ENCODE measurements at places on chromosomes 3 and 15. TPM values are rescaled to one million over a fixed set of nuclear protein-coding genes. Genes with fewer than 3 reads are reported as not detected.

- H3K4me3 ChIP-seq, result no peak overlapping the region
- H3K36me3 ChIP-seq, result peaks cover 8% of the 10 kb centered on the region
- H3K4me1 ChIP-seq, result peaks cover 62% of the 10 kb centered on the region
- no peaks in the 10 kb centered on the region for H3K27me3 ChIP-seq
- H3K27ac ChIP-seq, result no peak overlapping the region
These were observed 35.9 kb downstream of the ITPR1 start for GRCh38 chr3:4528819-4529600.

- DNase-seq, result no peak
- H3K4me1 ChIP-seq, result no peaks in the 10 kb centered on the region
- no peak overlapping the region for H3K27ac ChIP-seq
- H3K4me3 ChIP-seq, result no peak overlapping the region
- H3K36me3 ChIP-seq, result no peaks in the 10 kb centered on the region
These were observed 93.6 kb upstream of the ATP2B2 start for GRCh38 chr3:10599017-10599416.

DNA sequence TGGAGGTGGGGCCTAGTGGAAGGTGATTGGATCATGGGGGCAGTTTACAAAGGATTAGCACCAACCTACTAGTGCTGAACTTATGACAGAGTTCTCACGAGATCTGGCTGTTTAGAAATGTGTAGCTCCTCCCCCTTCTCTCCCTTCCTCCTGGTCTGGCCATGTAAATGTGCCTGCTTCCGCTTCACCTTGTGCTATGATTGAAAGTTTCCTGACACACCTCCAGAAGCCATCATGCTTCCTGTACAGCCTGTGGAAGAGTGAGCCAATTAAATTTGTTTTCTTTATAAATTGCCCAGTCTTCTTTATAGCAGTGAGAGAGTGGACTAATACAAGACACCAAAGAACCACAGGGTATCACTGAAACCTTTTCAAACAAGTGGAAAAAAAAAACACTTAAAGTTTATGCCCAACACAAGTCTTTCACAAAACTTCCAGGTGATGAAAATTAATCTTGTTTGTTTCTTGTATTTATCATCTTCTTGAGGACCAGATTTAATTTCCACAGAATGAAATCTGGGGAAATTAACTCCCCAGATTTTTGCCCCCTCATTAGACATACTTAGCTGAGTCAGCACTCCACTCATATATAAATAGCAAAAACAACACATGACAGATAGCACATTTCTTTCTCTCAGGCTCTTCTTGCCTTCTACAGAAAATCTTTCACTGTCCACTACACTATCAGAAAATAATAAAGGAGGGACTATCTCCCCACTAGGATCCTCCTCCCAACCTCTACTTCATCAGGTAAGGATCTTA, 847.2 kb downstream of the TUSC7 start:
- no peaks in the 10 kb centered on the region for H3K27me3 ChIP-seq
- H3K4me1 ChIP-seq, result no peaks in the 10 kb centered on the region
- DNase-seq, result no peak
- H3K36me3 ChIP-seq, result peaks cover 4% of the 10 kb centered on the region
- H3K27ac ChIP-seq, result no peak overlapping the region
- H3K4me3 ChIP-seq, result no peak overlapping the region

GRCh38 chr3:31065765-31066164, 171.3 kb upstream of the GADL1 start:
- peaks cover under 1% of the 10 kb centered on the region for H3K36me3 ChIP-seq
- no peak overlapping the region for H3K27ac ChIP-seq
- no peaks in the 10 kb centered on the region for H3K27me3 ChIP-seq
- H3K4me3 ChIP-seq, result no peak overlapping the region
- DNase-seq, result no peak

DNA sequence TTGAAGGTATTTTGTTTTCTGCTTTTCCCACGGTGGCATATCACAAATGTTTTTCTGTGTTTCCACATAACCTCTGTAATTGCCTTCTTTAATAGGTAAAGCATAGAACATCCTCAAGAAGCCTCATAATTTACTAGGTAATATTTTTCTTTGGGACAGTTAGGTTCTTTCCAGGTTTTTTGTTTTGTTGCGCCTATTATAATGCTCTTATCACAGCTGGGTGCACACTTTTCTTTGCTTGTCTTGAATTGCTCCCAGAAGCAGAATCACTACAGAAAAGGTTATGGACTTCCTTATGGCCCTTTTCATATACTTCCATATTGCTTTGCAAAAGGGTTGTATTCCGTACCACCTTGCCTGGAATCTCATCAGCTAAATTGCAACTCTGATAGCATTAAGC, 213.5 kb downstream of the RYR3 start:
- no peaks in the 10 kb centered on the region for H3K27me3 ChIP-seq
- no peaks in the 10 kb centered on the region for H3K36me3 ChIP-seq
- peaks cover 14% of the 10 kb centered on the region for H3K4me1 ChIP-seq
- DNase-seq, result no peak
- H3K4me3 ChIP-seq, result no peak overlapping the region
- no peak overlapping the region for H3K27ac ChIP-seq

- no peak overlapping the region for H3K27ac ChIP-seq
- DNase-seq, result no peak
- peaks cover 12% of the 10 kb centered on the region for H3K4me1 ChIP-seq
- peaks cover 62% of the 10 kb centered on the region for H3K27me3 ChIP-seq
- H3K4me3 ChIP-seq, result no peak overlapping the region
- no peaks in the 10 kb centered on the region for H3K36me3 ChIP-seq
These were observed 1.6 kb upstream of the ACTC1 start for GRCh38 chr15:34796847-34797435.

- no peak overlapping the region for H3K4me3 ChIP-seq
- no peaks in the 10 kb centered on the region for H3K27me3 ChIP-seq
- H3K4me1 ChIP-seq, result no peaks in the 10 kb centered on the region
- H3K36me3 ChIP-seq, result no peaks in the 10 kb centered on the region
These were observed 346.1 kb downstream of the CHST2 start for GRCh38 chr3:143465666-143466065.

GRCh38 chr15:99978426-99978825, 245.2 kb upstream of the LYSMD4 start:
- no peak for DNase-seq
- no peak overlapping the region for H3K4me3 ChIP-seq
- peaks cover 2% of the 10 kb centered on the region for H3K27me3 ChIP-seq
- H3K27ac ChIP-seq, result no peak overlapping the region
- no peaks in the 10 kb centered on the region for H3K36me3 ChIP-seq

The GPR176 gene
- 0.95 TPM for total RNA-seq

The IL17RD gene
- total RNA-seq, result 47.4 TPM

The ROBO2 gene
- total RNA-seq, result 22.7 TPM

The SPPL2A gene
- 72.4 TPM for total RNA-seq

The ROPN1 gene
- total RNA-seq, result not detected

The CCR8 gene
- 1.2 TPM for total RNA-seq

The TIMP4 gene
- total RNA-seq, result 0.48 TPM
